ENCODE measurements at places on chromosomes 4 and X.

DNA sequence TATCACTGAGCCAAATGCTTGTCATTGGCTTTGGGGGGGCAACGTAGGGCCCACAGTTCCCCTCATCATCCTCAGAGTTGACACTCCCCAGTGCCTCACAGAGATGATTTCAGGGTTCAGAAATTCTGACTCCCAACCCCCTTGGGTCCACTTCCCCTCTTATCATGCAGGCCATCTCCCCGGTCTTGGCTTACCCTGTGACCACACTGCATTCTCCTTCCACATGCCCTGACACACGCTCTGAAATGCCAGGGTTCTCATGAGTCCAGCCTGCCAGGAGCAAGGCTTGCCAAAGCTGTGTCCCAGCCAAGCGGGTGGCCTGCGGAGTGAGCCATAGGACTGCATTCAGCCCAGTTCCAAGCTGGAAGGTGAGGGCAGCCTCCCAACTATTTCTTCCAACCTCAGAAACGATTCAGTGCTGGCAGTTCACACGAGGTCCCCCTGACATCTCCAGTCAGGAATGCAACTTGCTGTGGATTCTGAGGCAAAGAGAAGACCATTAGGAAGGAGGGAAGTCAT, 101.2 kb downstream of the SMIM20 start:
- DNase-seq, result no peak

GRCh38 chrX:150513544-150513943, 54.9 kb upstream of the MTM1 start:
- DNase-seq, result no peak

GRCh38 chrX:38847903-38848230, 46.6 kb downstream of the MID1IP1 start:
- DNase-seq, result no peak

DNA sequence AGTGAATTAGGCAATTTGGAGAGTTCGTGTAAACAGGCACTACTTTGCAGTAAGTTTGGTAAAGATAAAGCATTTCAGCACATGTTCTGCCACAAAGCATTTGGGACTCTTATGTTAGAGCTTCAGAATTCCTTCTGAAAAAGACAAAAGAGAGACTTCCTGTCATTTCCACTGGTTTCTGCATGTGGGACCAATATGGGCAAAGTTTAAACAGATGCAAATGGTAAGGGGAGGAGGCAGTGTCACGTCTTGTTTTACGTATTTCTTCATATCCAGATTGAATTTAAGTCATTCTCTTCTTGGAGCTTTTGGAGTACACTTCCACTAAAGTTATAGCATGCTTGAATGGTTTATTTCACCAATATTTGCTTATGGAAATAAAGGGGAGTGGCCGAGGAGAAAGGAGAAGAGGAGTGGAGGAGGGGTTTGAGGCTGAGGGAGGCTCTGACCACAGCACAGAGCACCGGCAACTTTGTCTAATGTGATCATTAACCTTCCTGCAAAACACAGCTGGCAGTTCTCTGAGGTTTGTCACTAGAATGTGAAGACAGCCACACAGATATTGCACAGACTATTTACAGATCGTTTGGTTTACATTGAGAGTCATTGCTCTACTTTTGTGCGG, at the start of gene APELA:
Gene APELA (plus strand): TSS at position 479 of the 625 bp plus-strand sequence. CDS start 154 bp downstream, outside the sequence.
- peak; percentile 14 for DNase-seq

DNA sequence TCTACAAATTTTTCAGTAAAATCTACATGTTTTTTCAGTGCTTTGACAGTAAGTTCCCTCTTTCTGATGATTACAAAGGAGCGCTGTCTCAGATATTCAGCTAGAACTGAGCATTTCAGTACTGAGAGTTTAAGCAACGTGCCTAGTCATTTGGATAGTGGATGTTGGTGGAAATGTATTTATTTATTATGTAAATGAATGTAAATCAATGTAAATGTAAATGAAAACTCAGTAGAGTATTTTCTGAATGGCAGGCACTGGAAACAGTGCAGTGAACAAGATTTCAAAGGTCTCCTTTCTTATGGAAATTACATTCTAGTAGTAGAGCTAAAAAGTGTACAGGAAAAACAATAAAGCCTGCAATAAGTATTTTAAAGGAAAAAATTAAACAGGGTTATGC, 370.2 kb upstream of the SPANXN4 start:
- DNase-seq, result no peak

DNA sequence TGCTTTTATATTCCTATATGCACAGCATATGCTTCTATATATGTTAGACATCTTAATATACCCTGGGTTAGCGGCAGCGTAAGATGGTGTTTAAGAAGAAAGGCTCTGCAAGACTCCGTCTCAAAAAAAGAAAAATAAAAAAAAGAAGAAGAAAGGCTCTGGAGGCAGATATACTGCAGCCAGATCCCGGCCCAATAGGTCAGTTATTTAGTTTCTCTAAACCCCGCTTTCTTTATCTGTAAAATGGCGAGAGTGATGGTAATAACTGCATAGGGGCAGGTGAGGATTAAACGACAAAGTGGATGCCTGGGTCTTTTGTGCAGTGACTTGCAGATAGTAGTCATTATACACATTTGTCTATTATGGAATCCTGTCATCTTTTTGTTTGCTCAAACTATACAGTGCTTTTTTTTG, 115.2 kb downstream of the NAA11 start:
- DNase-seq, result no peak

DNA sequence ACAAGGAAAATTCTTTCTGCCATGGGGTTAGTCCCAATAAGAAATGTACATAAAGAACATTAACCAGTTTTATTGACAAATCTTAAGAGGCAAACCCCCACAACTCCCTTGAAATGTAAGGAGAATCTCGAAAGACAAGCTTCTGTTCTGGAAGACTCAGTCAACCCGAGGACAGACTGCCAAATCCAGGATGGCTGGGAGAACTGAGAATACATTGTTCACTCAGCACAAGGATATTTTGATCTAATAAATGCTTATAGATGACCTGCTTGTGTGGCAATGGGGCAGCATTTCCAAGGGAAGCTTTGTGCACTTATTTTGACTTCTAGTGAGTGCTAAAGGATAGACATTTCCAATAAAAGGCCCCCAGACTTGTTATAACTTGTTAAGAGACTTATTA, 280.4 kb downstream of the DHX15 start:
- no peak for DNase-seq

DNA sequence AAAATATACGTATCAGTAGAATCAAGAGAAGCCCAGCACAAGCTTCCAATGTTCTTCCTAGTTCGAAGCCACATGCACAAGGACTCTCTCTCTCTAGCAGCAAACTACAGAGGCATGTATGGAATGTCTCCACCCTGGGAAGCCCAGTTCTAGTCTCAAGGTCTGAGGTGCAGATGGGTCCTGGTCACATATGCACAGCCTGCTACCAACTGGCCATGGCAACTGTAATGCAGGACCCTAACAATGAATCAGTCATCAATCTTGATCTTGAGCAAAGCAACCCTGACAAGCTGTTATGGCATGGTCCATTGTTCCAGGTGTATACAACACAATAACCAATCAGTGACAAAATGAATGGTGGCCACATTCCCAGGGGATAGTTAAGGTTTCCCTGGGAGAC, 55.8 kb downstream of the MBNL3 start:
- DNase-seq, result no peak

DNA sequence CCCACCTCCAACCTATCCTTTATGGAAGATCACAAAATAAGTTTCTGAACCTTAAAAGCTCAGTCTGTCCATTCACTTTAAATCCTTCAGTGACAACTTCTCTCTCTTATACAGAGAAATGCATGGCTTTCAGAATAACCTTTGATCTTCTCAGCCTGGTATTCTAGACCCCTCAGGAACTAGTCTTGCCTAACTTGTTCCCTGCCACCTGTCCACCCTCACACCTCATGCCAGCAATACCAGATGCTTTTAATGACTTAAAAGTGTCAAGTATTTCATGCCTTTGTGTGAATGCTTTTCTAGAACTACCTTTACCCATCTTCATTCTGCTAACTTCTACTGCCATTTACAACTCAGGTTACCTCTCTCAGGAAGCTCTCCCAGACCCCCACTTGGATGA, 7.4 kb downstream of the EXOC1L start:
- DNase-seq, result no peak

DNA sequence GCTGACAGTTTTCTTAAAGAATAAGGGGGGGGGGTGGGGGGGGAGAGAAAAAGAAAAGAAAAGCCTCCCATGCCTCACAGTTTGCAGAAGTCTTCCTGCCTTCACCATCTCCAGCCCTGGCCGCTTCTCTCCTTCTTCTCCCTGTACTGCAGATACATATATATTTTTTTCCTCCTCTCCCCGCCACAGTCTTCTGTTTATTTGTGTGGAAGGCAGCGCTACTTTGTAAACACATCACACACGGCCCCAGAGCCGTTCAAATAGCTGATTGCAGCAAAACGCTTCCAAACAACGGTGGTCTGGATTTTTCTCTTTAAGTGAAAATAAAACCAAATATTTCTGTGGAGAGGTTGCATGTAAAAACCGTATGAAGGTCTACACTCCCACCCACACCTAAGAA, 732 bp downstream of the NLGN4X start:
- no peak for DNase-seq

- no peak for DNase-seq
These were observed 609.8 kb upstream of the GALNTL6 start for GRCh38 chr4:171203425-171203824.

GRCh38 chr4:184320631-184321030, 103.0 kb upstream of the ENPP6 start:
- no peak for DNase-seq

- DNase-seq, result no peak
These were observed 120.8 kb upstream of the MAGEA10 start for GRCh38 chrX:152259150-152259549.

DNA sequence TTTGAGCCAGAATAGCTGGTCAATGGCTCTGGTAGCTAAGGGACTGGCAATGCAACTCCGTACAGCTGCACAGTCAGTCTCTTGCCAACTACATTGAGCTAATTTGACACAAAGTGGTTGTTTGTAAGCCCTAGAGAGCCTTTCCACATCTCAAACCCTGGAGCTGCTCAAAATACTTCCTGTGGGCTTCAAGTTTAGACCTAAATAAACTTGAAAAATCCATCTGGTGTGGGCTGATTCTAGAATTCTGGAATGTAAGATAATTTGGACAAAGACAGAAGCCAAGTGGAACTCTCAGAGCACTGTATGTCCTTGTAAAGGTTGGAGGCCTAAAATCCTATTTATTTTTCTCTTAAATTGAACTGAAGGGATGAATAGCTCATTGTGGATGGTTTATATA, 380.8 kb downstream of the SPRY1 start:
- DNase-seq, result no peak

GRCh38 chrX:137071596-137071995, 37.8 kb upstream of the GPR101 start:
- no peak for DNase-seq

GRCh38 chr4:82606622-82607021, 44.8 kb upstream of the TMEM150C start:
- no peak for DNase-seq

- DNase-seq, result no peak
These were observed 150.6 kb downstream of the CHIC2 start for GRCh38 chr4:53913771-53914170.

- no peak for DNase-seq
These were observed 131.6 kb upstream of the MED14 start for GRCh38 chrX:40866893-40867292.

GRCh38 chr4:134499074-134499473, 297.5 kb upstream of the PABPC4L start:
- DNase-seq, result no peak

DNA sequence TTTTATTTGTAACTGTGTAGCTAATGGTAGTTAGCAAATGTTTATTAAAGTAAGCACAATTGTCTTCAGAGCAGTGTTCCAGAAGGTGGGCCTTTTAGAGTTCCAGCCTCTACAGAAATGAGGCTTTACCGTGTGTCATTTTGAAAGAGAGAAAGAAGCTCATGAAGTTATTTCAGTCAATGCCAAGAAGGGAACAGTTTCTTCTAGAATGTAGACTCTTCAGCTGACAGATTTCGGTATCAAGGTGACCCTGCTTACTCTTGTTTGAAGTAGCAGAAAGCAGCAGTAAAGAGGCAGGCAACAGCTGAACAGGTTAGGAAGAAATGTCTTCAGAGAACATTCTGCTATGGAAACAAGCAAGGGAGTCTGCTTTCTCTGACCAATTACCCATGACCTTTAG, 93.6 kb downstream of the TASL start:
- DNase-seq, result no peak

- DNase-seq, result no peak
These were observed 72.0 kb downstream of the FRMPD4 start for GRCh38 chrX:12210196-12210815.

DNA sequence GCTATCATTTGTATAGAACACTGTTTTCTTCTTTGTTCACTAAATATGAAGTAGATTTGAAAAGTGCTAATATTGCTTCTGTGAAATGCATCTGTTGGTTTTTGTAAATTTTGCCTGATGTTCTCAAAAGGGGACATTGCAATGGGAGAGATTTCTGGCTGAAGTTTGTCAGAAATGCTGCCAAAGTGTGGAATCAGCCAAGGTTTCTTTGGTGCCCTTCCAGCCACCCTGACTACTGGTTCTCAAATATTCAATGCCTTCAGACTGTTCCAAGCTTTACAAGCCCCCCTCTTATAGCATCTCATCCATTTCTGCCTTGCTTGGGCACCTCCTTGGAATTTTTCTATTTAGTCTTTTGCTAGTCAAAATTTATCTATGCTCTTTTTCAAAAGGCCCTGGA, 60.6 kb upstream of the TMLHE start:
- no peak for DNase-seq

GRCh38 chr4:154618708-154619315, 6.4 kb upstream of the FGG start:
- peak; percentile 38 for DNase-seq

GRCh38 chr4:14857981-14858380, 144.3 kb upstream of the CPEB2 start:
- DNase-seq, result no peak

GRCh38 chr4:136540747-136541146, 991.5 kb downstream of the PCDH18 start:
- DNase-seq, result no peak

- DNase-seq, result no peak
These were observed 1819.5 kb upstream of the TENM3 start for GRCh38 chr4:180423712-180424057.

GRCh38 chrX:7362111-7362510, 214.2 kb upstream of the PUDP start:
- no peak for DNase-seq

DNA sequence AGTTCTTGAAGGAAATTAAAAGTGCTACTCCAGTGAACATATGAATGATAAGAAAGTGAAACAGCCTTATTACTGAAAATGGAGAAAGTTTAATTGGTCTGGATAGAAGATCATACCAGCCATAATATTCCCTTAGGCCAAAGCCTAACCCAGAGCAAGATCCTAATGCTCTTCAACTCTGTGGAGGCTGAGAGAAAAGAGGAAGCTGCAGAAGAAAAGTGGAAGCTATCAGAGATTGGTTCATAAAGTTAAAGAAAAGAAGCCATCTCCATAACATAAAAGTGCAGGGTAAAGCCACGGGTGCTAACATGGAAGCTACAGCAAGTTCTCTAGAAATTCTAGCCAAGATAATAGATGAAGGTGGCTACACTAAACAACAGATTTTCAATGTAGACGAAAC, 85.5 kb upstream of the ATOH1 start:
- DNase-seq, result no peak

GRCh38 chrX:1138476-1139184, 73.8 kb downstream of the CRLF2 start:
- no peak for DNase-seq

GRCh38 chr4:21327976-21328700, 620.4 kb downstream of the KCNIP4 start:
- no peak for DNase-seq

Measured in nephron progenitor cell (in vitro differentiated cells).